AG04449 (cell line): ENCODE measurements at places on chromosomes 1 and 21.

DNA sequence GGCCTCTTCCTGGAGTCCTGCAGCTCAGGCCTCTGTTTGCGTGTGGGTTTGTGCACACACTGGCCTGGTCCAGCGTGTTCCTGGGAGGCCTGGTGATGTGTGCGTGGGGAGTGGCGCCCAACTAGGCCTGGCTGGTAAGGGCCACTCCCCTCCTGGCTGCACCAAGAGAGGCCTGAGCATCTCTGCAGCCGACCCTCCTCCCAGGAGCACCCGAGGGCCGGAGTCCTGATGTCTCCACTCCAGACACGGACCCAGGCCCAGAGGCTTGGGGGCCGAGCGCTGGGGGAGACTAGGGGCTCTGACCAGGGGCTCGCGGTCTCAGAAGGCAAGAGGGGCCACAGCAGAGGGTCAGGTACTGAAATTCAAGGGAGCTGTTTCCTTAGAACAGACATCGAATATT is 33.3 kb downstream of the MORN1 start:
- no peak for DNase-seq

- no peak for DNase-seq
Measured at GRCh38 chr1:2093055-2093454, 42.8 kb downstream of the PRKCZ start.

DNA sequence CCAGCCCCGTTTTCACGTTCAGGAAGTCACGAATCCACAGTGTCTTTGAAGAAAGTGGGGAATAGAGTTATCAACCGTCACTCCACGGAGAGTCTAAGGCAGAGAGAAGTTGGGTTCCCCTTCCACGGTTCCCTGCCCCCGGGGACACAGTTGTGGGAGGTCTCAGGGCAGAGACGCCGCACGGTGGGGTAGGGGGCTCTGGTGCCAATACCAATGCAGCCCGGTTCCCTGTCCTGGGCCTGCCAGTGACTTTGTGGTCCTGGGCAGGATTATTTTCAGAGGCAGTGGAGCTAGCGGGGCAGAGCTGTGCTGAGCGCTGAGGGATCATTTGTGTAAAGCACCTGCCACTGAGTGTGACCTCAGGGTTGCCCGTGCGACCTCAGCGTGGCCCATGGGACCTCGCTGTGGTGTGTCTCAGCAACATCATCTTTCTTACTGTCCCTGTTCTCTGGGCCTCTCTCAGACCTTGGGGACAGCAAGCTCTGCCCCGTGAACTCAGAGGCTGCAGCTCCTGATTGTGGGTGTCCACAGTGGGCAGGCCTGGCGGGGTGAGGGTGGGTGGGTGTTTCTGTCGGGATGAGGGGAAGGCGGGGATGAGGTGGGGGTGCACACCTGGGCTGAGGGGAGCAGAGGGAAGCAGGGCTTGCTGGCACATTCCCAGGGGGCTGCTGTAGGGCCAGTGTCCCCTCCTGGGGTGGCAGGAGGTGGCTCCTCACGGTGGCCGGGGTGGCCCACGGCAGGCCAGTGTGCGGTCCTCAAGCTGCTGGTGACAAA is 65.2 kb downstream of the AGPAT3 start:
- no peak for DNase-seq

DNA sequence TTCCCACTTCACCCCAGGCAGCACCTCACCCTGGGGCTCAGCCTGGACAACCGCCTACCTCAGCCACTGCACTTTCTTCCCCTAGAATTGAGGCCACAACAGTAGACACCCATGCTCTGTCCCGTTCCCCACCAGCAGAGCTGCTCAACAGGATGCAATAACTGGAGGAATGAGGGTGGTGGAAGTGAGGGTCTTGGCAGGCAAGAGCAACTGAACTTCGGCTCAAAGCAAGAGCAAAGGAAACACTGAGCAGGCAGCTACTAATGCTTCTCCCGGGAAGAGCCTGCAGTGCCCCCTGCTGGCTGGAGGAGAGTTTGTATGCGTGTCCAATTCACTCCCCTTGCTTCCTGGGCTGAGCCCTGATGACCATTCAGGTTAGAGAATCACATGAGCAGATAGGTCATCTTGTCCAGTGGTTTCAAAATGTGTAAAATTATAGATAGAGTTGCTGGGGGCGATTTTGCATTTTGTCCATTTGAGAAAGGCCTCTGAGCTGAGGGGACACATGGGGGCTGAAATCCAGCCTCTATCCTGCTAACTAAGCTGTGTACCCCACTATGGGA is 13.9 kb downstream of the NT5C1A start:
- no peak for DNase-seq

- peak; percentile 9 for DNase-seq
Measured at GRCh38 chr1:205709059-205709398, 28.7 kb upstream of the SLC45A3 start.

DNA sequence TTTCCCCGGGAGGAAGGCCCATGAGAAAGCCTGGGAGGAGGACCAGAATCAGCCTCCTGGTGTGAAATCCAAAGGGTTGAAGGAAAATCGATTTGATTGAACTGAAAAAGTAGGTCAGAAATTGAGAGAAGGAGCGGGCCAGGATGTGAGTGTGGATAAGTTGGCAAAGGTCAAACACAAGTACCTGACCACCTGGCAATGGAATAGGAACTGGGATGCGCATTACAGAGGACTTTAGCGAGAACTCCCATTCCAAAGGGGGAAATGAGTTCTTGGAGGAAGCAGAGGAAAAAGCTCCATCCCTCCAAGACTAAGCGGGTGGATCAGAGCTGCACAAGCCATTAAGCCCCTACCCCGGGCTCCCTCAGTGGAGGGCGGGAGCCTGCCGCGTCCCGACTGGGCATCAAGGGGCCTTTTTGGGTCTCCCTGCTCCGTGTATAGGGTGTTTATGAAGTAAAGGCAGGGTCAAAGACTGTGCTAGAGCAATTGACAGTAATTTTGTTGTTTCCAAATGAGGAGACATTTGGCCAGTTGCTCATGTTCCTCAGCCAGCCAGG is 56.4 kb downstream of the TGFB2 start:
- DNase-seq = no peak

GRCh38 chr1:21271550-21271949 is 18.7 kb downstream of the ECE1 start:
- DNase-seq = no peak

GRCh38 chr1:234605983-234606783 is 3.8 kb downstream of the IRF2BP2 start:
- no peak for DNase-seq

- no peak for DNase-seq
Measured at GRCh38 chr21:26282058-26282457, 111.5 kb upstream of the APP start.

DNA sequence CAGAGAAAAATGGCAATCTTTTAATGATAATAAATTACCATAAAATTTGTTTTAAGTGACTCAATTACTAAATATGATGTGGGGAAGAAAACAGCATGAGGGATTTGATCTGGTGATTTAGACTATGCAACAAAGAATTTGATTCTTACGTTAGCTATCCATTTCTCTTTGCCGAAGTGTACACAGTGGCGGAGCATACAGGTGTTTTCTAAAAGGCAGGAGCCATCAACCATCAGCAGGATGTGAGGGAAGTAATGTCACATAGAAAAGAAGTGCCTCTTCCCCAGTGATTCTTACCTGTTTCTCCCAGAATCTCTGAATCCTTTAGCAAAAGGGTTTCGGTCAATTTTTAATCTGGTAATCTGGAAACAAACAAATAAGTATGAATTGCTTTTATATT is 74.3 kb downstream of the TBX15 start:
- DNase-seq = no peak

- no peak for DNase-seq
Measured at GRCh38 chr1:46008585-46008984, 123.8 kb downstream of the PIK3R3 start.

DNA sequence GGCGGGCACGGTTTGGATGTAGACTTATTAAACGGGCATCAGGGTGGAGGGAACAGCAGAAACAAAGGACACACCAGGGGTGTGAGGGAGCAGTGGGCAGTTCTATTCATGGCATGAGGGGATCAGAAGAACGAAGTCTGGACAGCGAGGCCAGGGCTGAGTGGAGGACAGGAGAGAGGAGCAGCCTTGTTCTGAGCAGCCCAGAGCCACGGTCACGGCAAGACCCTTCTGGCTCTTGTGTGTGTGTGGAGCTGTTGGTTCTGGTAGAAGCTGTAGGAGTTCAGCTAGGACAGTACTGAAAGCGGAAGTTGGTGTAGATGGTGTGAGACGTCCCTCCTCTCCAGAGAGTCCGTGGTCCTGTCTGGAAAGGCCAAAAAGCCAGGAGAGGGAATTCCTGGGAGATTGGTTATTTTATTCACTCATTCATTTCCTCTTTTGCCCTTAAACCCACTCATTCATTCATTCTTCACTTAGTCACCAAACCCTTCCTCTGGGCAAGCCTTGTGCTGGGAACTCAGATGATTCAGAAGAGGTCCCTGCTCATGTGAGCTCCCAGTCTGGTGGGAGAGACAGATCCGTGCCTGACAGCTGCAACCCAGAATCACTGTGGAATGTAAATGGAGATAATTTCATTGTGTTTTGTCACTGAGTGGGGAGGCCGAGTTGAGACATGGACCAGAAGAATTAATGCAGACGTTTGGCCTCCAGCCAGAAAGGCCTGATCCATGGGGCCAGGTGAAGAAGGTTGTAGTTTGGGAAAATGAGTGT is 4.1 kb upstream of the ACOT11 start:
- no peak for DNase-seq

GRCh38 chr1:239771550-239771949 is 320.1 kb upstream of the FMN2 start:
- DNase-seq = no peak

GRCh38 chr1:200317236-200317635 is 92.6 kb downstream of the ZNF281 start:
- peak; percentile 84 for DNase-seq

GRCh38 chr21:45034556-45035476 is 39.6 kb upstream of the ADARB1 start:
- DNase-seq = no peak

DNA sequence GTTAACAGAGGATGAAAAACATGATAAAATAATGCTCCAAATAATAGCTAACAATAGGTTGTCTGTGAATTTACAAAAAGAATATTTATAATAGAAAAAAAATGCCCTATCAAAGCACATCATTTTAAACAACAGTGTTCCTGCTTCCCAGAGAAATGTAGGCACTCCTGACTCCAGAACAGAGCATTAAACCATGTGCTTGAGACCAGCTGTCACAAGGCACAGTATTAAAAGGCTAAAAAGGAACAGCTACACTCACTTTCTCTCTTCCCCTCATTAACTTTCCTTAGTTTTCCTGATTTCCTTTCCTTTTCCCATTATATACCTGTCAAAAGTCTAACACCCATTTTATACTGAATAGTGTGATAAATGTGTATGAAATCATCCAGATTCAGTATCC is 10.9 kb downstream of the VAV3 start:
- DNase-seq = no peak

DNA sequence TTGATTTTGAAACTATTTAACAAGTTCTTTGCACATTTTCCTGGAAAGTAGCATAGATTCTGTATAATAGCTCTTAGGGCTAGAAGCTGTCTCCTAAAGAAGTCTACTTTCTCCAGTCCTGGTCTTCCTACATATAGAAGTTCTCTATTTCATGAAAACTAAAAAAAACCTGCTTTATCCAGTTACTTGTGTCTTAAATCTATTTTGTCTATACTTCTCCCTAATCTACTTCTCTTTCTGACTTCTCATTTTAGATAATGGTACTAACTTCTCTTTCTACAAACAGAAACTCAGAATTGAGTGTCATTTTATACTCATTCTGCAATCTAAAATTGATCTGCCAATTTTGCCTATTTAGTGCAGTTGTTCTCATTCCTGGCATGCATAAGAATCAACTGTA is 28.7 kb downstream of the PDE4B start:
- no peak for DNase-seq

DNA sequence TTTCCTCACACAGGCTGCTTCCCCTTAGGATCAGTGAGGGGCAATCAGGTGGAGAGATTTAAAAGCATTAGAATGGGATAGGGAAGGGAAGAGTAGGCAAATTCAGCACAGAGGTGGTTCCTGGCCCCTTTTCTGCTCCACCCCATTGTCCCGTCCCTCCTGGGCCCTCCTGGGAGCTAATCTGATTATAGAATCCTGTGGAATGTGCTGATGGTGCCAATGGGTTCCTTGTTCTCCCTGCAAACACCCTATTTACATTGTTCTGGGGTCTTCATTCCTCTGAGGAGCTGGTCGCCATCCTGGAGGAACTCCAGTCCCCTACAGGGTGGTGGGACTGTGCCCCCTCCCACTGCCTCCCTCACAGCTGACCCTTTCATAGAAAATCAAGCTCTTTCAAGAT is 34.4 kb upstream of the LRP8 start:
- DNase-seq = no peak

- DNase-seq = no peak
Measured at GRCh38 chr1:166849135-166849534, 9.9 kb downstream of the POGK start.

- DNase-seq = no peak
Measured at GRCh38 chr1:214154596-214155292, 126.2 kb upstream of the SMYD2 start.

DNA sequence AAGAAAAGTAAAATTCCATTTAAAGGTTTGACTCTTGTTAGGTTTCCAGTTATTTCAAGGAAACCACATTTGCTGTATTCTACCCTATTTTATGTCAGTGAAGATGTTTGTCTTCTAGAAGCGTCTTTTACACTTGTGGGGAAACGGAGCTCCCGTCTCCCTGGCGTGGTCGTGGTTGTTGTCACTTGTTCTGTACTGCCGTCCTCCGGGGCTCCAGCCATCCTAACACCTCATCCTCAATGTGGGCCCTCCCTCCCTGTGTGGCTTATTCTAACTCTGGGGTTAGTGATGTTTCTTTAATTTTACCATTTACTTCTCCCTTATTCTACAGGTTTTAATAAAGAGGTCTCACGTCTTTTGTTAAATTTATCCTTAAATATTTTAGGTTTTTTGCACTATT is 52.7 kb upstream of the DIP2A start:
- DNase-seq = no peak

DNA sequence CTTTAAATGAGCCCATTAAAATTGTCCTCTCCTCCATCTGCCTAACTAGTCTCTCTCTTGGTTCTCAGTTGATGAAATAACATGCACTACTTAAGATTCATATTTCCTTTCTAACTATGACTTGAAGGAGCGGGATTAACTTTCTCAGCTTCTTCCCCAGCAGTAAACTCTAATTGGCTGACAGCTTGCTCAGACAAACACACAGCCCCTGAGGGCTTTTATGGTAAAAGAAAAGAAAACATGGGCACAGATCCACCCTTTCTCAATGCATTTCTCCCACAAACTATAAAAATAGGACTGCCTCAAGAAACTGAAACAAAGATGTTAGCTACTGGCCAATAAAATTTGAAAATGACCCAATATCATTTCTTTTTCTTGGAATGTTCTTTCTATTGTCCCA is 703.1 kb downstream of the ADGRL2 start:
- DNase-seq = no peak
